NB4 (cell line): ENCODE measurements at places on chromosomes 4 and X.
A peak's percentile ranks its signal among the peaks of the same experiment; 100 is the strongest.

- no peak for DNase-seq
Measured at GRCh38 chr4:71593311-71593710, 190.6 kb downstream of the GC start.

GRCh38 chr4:15400981-15401671 is 26.7 kb upstream of the C1QTNF7 start:
- peak; percentile 98 for DNase-seq

GRCh38 chr4:132275583-132276121 is 873.4 kb upstream of the PCDH10 start:
- no peak for DNase-seq

GRCh38 chrX:48470833-48471118 is 716 bp upstream of the SLC38A5 start:
- no peak for DNase-seq

DNA sequence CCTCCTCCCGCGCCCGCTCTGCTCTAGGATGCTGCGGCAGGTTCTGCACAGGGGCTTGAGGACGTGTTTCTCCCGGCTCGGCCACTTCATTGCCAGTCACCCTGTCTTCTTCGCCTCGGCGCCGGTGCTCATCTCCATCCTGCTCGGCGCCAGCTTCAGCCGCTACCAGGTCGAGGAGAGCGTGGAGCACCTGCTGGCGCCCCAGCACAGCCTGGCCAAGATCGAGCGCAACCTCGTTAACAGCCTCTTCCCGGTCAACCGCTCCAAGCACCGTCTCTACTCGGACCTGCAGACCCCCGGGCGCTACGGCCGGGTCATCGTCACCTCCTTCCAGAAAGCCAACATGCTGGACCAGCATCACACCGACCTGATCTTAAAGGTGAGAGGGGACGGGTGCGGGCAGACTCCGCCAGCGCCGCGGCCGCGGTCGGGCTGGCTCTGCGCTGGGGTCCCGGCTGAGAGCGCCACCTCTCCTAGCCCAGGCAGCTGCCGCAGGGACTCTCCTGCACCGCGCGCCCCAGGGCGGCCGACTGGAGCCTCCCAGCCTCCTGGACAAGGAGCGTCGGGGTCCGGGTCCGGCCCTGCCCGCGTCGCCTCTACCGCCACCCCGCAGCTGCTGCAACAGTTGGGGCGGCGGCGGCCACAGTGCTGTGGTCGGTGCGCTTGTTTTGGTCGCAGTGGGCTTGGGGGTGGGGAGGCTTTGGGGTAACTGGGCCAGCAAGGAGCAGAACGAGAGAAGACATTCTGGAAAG is at the start of gene PTCHD1:
TSS of gene PTCHD1 (plus strand) at position 2 of the 752 bp plus-strand sequence. CDS start at position 29, 27 bp downstream.
- no peak for DNase-seq

- DNase-seq = no peak
Measured at GRCh38 chrX:67654301-67654700, 110.5 kb downstream of the AR start.

- no peak for DNase-seq
Measured at GRCh38 chr4:85522836-85523235, 47.9 kb downstream of the ARHGAP24 start.

GRCh38 chr4:40401631-40402030 is 66.5 kb downstream of the CHRNA9 start:
- no peak for DNase-seq

DNA sequence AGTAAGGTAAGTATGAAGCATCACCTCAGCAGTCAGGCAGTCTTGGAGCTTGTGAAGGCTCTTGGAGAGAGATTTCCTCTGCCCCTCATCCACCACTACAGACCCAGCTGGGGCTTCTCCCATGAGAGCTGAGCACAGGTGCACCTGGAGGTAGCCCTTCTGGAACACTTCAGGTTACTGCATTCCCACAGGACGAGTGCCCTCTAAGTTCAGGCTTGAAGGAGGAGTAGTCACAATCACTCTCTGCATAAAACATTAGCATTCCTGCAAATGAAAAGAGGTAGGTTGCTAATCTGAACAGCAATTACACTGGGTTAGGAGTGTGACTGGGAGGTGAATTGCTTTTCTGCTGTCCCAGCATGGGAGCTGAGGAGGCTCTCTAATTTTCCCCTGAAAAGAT is 308.8 kb downstream of the TEX13C start:
- DNase-seq = no peak

DNA sequence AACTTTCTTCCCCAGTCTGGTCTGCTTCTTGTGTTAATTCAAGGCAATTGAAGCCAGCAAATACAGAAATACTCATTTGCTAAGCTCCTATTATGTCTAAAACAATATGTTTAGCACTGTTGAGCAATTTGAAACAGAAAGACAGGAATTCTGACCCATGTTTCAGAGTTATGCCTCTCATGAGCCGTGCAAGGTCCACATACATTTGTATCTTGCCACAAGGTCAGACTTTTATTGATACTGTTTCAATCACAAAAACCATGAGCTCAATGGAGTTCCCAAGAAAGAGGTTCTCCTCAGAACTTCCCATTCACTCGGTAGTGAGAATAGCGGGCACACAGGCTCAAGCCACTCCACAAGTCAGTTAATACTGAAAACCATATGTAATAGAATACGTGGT is 47.6 kb upstream of the SPRY1 start:
- no peak for DNase-seq

GRCh38 chr4:73068491-73069337 is 802 bp downstream of the COX18 start:
- peak; percentile 64 for DNase-seq

GRCh38 chrX:40086569-40087335 is 11.0 kb downstream of the BCOR start:
- no peak for DNase-seq

GRCh38 chrX:143437439-143437838 is 79.8 kb downstream of the SPANXN3 start:
- peak; percentile 16 for DNase-seq

GRCh38 chr4:158197194-158197776 is 13.0 kb upstream of the TMEM144 start:
- DNase-seq = no peak

GRCh38 chrX:25275159-25275558 is 259.4 kb upstream of the ARX start:
- DNase-seq = no peak

GRCh38 chrX:9318766-9319165 is 146.1 kb upstream of the TBL1X start:
- DNase-seq = no peak

DNA sequence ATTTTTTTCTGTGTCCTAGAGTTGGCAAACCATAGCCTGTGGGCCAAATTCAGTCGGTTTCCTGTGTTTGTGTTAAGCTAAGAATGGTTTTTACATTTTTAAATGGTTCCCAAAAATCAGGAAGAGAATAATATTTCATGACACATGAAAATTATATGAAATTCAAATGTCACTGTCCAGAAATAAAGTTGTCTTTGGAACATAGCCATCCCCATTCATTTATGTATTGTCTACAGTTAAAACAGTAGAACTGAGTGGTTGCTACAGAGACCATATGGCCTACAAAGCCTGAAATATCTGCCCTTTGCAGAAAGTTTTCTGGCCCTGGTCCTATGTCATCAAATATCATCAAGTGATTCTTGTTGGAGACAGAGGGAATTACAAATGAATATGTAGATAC is 15.5 kb downstream of the FRMPD4 start:
- no peak for DNase-seq

DNA sequence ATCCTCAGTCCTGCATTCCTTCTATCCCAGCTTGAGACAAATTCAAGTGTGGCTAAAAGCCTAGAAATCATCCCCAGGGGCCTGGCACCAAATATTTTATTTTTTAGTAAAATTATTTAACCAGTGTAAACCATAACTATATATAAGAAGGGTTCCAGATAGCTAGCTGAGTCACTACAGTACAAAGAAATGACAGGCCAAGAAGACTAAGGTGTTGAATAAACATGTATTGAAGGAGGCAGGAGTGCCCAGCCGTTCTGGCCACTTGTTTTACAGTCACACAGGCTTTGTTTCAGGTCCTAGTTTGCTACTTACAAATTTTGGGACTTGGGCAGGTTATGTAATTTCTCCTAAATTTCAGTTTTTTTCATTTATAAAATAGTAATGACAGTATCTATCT is 225.9 kb upstream of the PITX2 start:
- DNase-seq = no peak

GRCh38 chr4:40987151-40987550 is 227.2 kb downstream of the APBB2 start:
- no peak for DNase-seq

DNA sequence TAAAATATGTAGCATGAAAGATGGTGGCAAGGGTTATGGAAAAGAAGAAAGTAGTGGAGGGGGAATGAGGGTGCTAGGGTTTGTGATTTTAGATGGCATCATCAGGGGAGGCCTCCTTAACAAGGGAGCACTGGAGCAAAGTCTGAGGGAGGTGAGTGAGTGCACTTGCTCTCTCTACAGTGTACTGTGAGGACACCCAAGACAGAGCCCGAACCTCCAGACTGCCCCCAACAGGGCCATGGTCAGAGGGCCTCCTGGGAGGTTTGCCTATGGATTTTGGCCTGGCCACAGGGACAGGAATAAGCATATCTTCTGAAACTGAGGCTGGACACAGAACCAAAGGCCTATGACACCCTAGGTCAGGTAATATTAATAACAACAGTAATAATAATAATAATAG is 21.4 kb upstream of the PJA1 start:
- no peak for DNase-seq

DNA sequence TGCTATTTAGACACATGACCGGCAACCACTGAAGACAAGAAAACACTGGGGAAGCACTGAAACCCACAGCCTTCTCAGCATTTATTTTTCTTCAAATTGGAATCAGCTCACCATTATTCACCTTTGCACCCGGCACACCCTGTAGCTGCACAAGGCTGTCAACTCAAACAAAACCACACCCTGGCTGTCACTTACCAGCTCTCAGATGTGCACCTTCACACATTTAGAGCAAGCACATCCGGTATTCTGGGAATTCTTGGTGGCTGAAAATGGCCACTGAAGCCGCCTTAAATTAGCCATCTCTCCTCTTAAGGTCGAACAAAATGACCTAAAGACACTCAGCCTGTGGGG is 5.9 kb downstream of the ZFYVE28 start:
- no peak for DNase-seq
